ENCODE measurements at places on chromosomes 12 and 14. TPM values are rescaled to one million over a fixed set of nuclear protein-coding genes. Genes with fewer than 3 reads are reported as not detected.

- no peak for DNase-seq
Measured at GRCh38 chr12:9066755-9067423, 48.8 kb downstream of the A2M start.

GRCh38 chr12:47095446-47096236 is 15.9 kb upstream of the AMIGO2 start:
- DNase-seq, result no peak

Gene KRT75
- total RNA-seq, result not detected

Gene CLECL1
- total RNA-seq, result not detected

DNA sequence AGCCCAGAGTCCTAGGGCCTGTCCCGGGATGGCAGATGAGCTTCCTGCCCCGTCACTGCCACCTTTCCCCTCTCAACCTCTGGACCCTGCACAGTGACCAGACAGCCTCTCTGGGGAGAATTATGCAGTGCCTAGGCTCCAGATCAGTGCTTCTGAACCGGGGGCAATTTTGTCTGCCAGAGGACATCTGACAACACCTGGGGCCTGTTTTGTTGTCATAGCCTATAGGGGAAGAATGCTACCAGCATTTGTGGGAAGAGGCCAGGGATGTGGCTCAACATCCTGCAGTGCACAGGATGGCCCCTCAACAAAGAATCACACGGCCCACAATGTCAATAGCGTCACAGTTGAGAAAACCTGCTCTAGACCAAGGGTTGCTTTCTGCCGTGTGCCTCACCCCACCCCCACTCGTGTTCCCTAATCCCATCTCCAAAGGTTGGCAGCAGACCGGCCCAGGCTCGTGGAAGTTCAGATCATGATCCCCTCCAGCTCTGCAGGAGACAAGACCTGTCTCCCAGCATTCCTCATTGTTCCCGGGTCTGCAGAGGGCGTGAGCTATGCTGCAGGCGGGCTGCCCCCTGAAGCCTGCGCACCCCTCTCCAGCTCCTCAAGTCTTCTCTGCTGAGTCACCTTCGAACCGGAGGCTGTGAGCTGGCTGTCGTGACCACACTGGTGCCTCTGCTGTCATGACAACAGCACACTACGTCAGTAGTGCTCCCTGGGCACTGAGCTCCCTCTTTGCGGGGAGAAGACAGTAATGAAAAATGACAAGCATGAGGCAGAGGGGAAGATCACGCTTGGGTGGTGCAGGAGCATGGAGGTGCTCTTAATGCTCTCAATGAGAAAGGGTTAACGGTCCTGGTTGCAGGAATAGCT is 2.0 kb upstream of the GAPDH start:
- DNase-seq, result peak; percentile 85

Gene RAPGEF3
- 7.6 TPM for total RNA-seq

- no peak for DNase-seq
Measured at GRCh38 chr14:104878582-104878981, 13.5 kb downstream of the CEP170B start.

- no peak for DNase-seq
Measured at GRCh38 chr14:106203438-106203837, 677.1 kb downstream of the TMEM121 start.

Gene BTG1
- total RNA-seq, result 32.6 TPM

Gene ENDOU
- total RNA-seq, result 0.37 TPM

DNA sequence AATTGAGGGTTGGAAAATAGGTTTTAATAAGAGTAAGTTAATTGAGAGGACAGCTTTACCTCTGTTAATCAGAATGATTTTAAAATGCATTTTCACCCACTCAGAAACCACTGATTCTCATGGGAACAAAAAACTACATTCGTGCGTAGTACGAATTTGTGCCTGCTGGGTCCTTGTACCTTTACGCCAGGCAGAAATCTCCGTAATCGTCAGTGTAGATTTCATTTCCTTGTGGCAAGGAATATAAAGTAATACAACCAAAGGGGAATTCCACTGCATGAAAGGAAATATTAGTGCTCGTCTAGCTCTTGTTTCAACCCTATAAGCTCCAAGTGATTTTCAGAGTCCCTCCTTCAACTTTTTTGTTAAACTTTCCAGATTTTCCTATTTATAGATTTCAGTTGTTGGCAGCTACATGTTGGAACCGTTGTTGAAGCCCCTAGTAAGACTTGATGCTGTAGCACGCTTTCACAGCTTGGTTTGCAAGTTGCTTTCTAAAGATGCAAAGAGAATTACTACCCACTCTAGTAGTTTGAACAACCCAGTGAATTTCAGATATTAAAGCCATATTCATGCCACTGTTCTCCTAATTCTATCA is 90.6 kb downstream of the ETV6 start:
- no peak for DNase-seq

DNA sequence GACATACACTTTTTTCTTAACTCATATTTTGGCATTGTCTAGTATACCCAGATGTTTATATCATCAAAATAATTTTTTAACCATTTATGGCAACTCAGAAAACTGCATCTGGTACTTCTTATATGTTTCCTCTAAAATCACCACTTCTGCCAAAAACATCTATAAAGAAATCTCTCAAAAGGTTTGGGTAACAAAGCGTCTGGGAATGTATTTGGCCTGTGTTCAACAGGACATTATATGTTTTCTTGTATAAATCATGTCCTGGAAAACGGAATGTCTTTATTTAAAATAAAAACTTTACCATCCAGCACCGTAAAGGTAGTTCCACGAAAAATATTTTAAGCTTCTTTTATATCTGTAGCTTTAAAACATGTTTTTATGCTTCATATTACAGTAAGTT is 36.1 kb upstream of the FBLN5 start:
- no peak for DNase-seq

- no peak for DNase-seq
Measured at GRCh38 chr14:40599725-40600124, 1007.0 kb upstream of the LRFN5 start.

Gene INSM2
- not detected for total RNA-seq

DNA sequence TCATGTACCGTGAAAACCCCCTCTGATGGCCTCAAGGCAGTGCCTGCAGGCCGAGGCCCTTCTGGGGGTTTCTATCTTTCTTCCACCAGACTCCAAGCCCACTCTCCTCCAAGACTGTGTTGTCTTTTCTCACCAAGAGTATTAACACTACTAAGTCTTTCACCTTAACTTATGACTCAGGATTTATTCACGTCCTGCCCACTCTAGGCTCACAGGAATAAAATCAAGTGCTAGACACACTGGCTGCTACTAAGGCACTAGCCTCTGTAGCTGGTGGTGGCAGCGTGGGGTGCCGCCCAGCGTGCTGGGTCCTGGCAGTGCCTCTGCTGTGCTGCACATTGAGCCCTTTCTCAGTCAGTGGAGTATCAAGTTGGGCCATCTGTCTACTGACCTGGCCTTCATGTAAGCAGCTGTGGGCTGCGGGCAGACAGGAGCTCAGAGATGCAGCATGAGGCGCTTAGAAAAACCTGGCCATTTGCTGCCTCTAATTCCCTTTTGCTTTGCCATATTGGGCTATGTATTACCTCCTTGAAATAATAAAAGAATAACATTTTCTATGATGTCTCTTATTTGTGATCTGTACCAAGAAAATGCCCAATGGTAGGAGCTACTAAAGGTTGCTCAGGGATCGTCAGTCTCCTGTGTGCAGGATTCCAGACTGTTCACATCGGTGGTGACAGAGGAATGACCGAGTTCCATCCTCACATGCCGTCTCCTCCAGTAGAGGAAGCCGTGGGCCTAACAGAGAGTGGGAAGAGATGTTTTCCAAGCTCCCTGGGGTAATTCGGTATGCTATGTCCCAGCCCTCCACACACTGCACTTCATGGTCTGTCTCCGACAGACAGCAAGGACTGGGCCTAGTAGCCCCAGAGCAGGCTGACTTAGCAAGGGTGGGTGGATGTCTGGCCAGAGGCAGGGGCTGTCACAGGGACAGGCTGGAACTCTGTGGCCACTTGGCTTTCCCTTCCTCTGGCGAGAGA is 39.9 kb downstream of the MAX start:
- DNase-seq, result no peak

DNA sequence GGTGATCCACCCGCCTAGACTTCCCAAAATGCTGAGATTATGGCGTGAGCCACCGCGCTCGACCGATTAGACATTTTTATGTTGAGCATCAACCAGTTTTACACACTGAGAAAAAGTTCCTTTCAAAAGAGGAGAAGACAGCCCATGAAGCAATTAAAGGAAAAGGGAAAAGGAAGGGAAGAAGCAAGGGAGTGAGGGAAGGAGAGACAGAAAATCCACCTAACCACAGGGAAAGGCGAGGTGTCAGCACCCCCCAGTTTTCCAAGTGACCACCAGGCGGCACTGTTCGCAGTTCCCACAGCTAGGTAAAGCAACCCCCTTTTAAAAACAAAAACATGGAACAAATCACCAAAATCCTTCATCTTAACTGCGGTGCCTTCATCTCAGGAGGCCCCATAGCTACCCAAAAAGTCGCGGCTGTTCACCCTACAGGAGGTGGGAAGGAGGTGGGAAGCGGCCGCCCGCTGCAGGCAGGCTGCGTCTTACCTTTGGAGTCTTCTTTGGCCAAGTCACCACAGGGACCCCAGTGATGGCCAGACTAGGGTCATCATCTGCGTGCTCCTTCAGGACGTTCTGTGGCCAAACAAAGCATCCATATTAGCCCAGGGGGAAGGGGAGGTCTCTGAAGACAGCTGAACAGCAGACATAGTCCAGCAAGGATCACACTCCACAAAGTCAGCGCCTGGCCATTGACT is 86.6 kb downstream of the KDM2B start:
- DNase-seq, result peak; percentile 26

DNA sequence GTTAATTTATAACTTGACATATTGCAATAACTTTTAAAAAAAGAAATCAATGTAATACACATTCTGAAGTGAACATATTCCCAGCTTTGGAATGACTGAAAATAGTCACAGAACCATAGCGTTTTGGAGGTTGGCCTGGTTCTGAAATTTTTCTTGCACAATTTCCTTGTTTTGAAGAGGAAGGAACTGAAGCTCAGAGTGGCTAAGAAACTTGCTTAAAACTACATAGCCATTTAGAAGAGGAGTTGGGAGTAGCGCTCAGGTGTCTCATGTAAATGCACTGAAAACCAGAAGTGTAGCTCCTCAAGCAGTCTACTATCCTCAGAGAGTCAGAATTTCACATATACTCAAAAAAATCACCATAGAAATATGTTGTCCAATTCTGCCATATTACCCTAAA is 41.2 kb downstream of the SLC38A1 start:
- no peak for DNase-seq

Gene PTPN6
- 3.4 TPM for total RNA-seq

- DNase-seq, result no peak
Measured at GRCh38 chr14:75609606-75610475, 31.4 kb downstream of the FLVCR2 start.

Gene SLC10A1
- 0.17 TPM for total RNA-seq

GRCh38 chr12:61854902-61855301 is 405.3 kb upstream of the USP15 start:
- no peak for DNase-seq

Gene RHEBL1
- 3.6 TPM for total RNA-seq

DNA sequence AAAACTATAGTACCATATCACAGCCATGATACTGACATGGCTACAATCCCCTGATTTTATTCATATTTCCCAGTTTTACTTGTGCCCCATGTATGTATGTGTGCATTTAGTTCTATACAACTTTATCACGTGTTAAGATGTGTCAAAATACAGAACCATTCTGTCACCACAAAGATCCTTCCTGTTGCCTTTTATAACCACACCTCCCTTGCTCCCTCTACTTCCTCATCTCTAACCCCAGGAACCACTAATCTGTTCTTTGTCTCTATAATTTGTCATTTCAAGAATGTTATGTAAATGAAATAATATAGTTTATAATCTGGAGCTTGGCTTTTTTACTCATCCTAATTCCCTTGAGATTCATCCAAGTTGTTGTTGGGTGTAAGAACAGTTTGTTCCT is 358.4 kb downstream of the DPF3 start:
- DNase-seq, result no peak

GRCh38 chr12:97597031-97597751 is 134.6 kb downstream of the RMST start:
- no peak for DNase-seq

DNA sequence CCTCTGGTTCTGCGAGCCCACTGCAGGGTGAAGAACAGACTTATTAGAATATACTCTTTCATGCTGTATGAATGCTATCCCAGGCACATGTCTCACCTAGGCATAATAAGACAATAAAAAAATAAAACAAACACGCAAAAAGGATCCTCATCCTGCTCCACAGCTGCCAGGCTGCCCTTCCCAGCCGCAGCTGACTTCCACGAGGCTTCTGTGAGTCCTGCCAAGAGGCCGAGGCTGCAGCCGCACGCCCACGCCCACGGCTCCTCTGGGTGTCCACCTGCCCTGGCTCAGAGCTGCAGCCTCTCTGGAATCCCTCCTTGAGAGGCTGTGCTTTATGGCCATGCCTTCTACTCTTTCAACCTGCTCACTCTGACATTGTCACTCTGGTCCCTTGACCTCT is 6.9 kb downstream of the SMIM41 start:
- DNase-seq, result no peak

- no peak for DNase-seq
Measured at GRCh38 chr14:92521058-92521415, 7.5 kb downstream of the RIN3 start.

Gene BMAL2
- total RNA-seq, result 10.9 TPM

Gene SERPINA5
- not detected for total RNA-seq

GRCh38 chr14:78967111-78967809 is 797.1 kb downstream of the NRXN3 start:
- DNase-seq, result no peak

Gene STX2
- total RNA-seq, result 36.3 TPM

DNA sequence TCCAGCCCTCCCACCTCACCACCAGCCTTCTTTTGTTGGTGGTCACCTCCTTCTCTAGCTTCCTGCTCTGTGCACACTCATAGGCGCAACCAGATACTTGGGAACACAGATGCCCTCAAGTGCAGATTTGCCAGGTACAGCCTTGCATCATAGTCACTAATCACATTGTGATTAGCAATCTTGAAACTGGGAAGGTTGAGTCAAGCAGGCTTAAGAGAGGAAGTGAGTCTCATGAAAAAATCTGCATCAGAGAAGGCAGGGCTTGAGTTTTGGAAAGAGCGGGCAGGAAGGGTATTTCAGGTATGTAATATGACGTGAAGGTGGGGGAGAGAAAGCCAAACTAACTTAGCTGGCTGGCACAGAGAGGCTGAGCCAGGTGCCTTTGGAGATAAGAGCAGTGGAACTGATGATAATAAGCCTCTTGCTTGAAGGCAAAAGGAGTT is 2.7 kb upstream of the RABGGTA start:
- no peak for DNase-seq

DNA sequence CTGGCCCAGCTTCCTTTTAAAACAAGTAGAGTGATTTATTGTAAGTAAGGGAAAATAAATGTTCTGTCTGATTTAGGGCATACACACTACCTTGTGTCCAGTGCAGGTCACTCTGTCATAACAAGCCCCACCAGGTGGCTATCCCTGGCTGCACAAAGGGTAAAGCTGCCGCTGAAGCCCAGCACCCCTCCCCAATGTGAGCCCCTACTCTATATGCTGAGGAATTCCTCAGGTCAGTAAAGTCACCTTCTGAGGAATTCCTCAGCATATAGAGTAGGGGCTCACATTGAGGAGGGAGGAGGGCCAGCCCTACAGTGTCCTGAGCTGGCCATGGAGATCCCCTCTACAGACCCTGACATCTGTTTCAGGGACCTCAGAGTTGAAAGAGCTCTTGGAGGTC is 67.2 kb downstream of the TBC1D30 start:
- no peak for DNase-seq

Gene WSCD2
- not detected for total RNA-seq

GRCh38 chr14:75134644-75135043 is 7.8 kb upstream of the NEK9 start:
- no peak for DNase-seq

Gene RPL36AL
- total RNA-seq, result 434 TPM

GRCh38 chr12:116759783-116760621 is 21.9 kb downstream of the RNFT2 start:
- peak; percentile 45 for DNase-seq
